ENCODE measurements at places on chromosomes 5 and 9.

GRCh38 chr5:89128092-89128491 is 245.1 kb upstream of the MEF2C start:
- DNase-seq, result no peak

GRCh38 chr9:32741706-32742105 is 41.6 kb upstream of the TMEM215 start:
- no peak for DNase-seq

DNA sequence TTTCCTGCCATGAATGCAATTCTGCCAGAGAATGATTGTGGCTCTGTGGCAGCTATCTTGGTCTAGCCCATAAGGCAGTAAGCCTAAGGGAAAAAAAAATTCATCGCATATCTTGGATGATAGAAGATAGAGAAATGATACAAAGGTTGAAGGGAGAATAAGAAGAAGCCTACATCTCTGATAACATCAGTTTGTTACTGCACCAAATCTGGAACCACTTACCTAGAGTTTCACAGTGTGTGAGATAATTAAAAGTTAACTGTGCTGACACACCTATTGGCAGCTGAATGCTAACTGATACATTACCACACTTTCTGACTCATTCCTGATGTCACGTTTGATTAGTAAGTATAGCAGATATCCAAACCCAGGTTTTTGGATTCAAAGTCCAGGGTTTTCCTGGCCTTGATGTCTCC is 91.6 kb upstream of the TAF11L2 start:
- DNase-seq, result no peak

GRCh38 chr5:149035372-149035790 is 27.5 kb downstream of the SH3TC2 start:
- DNase-seq, result peak; percentile 27

- no peak for DNase-seq
These were observed 261.3 kb upstream of the ANKH start for GRCh38 chr5:15132816-15133405.

- DNase-seq, result no peak
These were observed 18.9 kb upstream of the ORM1 start for GRCh38 chr9:114303977-114304376.

- peak; percentile 48 for DNase-seq
These were observed 62.0 kb downstream of the ANKH start for GRCh38 chr5:14809369-14810155.

DNA sequence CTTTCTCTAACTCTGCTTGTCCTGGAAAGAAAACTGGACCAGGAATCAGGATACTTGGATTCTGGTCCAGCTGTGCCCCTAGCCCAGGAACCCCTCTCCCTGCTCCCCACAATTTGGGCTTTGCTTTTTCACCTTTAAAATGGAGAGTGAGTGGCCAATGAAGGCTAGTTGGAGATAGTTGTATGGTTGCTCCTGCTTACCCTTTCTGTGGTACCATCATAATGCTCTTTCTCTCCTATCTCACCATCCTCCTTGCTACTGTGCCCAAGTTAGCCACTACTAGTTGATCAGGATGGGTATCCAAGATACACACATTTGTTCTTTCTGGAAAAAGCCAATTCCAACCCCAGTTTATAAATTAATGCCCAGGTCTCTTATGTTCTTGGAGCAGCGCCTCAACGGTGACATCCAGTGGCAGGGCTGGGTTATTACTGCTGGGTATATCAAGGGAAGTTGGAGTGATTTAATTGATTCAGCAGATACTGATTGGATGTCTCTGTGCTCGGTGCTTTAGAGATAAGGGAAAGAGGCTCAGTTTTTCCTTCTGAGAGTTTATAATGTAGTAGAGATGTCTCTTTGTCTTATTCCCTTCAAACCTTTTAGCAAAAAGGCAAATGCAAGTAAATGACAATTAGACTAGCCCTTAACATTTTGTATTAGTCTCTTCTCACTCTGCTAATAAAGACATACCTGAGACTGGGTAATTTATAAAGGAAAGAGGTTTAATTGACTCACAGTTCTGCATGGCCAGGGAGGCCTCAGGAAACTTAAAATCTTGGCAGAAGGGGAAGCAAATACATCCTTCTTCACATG is 38.5 kb downstream of the FAXDC2 start:
- DNase-seq, result peak; percentile 17

DNA sequence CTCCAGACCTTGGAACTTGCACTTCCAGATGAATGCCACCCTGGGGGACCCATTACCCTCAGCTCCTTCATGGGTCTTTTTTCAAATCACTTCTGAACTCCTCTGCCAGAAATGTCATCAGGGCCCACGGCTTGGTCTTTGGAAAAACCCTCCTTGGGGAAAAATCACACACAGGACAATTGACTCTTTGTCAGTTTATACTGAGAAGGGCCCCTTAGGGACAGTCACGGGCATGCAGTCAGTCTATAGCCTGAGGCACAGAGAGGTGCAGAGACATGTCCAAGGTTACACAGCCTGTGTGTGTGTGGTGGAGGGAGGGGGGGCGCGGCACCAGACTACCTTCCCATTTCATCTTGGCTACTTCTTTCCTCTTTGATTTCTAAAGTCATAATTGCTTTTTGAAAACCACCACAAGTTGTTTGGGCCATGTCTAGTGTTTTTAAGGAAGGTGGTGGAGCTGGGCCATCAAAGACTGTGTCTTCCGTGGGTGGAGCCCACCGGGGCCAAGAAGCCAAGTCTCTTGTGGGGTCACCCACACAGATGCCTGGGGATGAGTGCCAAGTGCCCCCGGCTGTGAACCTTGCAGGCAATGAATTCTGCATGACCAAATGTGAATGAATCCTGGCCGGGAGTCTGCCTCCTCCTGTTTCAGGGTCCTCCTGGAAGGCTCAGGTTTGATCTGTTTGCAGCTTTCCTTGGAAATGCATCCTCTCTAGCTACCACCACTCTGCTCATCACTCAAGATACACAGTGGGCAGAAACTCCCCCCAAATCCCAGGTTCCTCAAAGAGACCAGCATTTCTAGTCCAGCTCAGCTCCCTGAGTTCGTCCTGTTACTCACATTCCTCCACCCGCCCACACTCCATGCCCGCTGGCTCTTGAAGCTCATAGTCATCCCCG is 200.1 kb upstream of the TBC1D2 start:
- no peak for DNase-seq

DNA sequence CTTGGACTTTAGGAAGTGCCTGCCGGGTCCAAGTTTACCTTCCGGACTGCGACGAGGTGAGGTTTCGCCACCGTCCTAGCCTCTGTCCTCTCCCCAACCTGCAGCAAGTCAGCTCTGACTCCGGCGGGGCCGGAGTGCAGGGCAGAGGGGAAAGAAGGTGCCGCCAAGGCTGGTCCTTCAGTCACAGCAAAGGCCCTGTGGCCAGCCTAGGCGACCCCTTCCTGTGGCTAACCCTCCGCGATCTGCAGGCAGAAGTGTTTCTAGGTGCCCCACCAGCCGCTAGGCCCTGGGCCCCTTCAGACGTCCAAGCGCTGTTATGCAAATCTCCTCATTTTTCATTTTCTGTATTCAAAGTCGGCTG is 11.1 kb upstream of the NKX2-5 start:
- DNase-seq, result no peak

- DNase-seq, result no peak
These were observed 22.3 kb downstream of the ORM2 start for GRCh38 chr9:114351932-114352331.

DNA sequence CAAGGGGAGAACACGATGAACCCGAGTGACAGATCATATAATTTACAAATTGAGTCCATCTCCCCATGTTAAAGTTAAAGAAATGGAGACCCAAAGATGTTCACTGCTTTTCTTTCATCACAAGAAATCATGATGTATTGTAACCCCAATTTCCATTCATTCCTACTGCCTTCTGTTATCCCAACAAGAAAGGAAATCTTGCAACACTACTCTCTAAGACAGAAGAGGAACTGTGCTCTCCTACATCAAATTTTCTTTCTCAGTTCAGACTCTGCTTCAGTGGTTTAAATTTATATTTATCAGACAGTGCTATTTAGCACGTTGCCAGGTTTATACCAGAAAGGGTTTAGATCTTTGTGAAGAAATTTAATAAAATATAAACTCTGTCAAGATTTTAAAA is 83.8 kb upstream of the RASA1 start:
- no peak for DNase-seq

- no peak for DNase-seq
These were observed 91.7 kb downstream of the GNA14 start for GRCh38 chr9:77556396-77556795.

GRCh38 chr9:26863074-26863473 is 29.5 kb downstream of the CAAP1 start:
- no peak for DNase-seq

- no peak for DNase-seq
These were observed 60.0 kb upstream of the IRX1 start for GRCh38 chr5:3535414-3536211.

All from stimulated activated CD8-positive, alpha-beta memory T cell treated with anti-CD3 and anti-CD28 coated beads, Interleukin-2, amount 100 ng/mL, for 1 hour (primary cell).